Activated CD8-positive, alpha-beta T cell treated with anti-CD3 and anti-CD28 coated beads, Interleukin-2, amount 10 ng/mL, durations not matched to agents 7 days and 5 days (primary cell): ENCODE measurements at places on chromosomes 16 and 17. TPM values are rescaled to one million over a fixed set of nuclear protein-coding genes. Genes with fewer than 3 reads are reported as not detected.

- DNase-seq, result no peak
These were observed 87.3 kb downstream of the ABCA8 start for GRCh38 chr17:68867759-68868516.

- no peak for DNase-seq
These were observed 47.7 kb upstream of the XYLT1 start for GRCh38 chr16:17518441-17518840.

DNA sequence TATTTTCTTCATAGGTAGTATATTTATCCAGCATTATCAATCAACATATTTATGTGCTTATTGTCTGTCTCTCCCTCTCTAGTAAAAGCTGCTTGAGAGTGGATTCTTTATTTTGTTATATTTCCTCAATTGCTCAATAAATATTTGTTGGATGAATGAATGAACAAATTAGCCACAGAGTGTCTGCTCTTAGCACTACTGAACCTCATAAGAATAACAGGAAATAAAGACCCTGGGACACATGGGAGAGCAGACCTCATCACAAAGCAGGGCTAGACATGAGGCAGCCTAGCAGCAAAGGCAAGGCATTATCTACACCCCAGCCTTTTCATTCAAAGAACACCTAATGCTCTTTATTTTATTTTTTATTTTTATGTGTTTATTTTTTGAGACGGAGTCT, 34.9 kb upstream of the TANC2 start:
- DNase-seq, result no peak

DNA sequence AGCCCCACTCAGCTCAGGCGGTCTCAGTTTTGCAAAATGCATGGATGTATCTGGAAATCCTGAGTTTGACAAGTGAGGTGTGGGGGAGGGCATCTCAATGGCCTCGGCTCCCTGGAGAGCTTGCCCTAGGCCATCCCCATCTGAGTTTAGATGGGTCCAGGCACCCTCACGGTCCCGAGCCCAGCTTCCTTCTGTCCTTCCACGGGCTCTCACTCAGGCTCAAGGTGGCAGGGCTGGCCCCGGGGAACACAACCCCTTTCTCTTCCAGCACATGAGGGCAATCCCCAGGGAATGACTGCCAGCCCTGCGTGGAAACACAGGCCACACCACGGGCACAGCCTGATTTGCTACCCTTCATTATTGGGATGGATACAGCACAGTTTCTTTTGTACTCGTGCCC, 58.4 kb downstream of the AMFR start:
- no peak for DNase-seq

The CYGB gene
- 0.40 TPM for total RNA-seq

The GABARAP gene
- 203 TPM for total RNA-seq

The C1QTNF1 gene
- total RNA-seq, result not detected

The USP10 gene
- 88.3 TPM for total RNA-seq

- no peak for DNase-seq
These were observed 20.7 kb upstream of the NAT9 start for GRCh38 chr17:74796866-74797265.

GRCh38 chr17:37182786-37183465, 192.9 kb upstream of the C17orf78 start:
- DNase-seq, result no peak

DNA sequence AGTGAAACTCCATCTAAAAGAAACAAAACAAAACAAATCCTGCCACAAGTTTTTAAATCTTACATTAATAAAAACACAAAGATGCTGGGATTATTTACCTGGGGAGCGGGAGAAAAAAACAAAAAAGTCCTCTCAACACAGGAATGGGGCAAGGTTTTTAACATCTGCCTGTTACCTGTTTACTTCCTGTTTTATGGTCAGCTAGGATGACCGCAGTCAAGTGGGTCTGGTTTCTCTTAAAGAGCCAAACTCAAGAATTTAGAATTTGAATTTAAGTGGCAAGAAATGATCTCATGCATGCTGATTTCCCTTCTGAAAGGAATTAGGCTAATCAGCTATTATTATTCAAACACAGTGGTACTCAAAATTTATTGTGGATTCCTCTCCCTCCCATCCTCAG, 39.7 kb upstream of the TBC1D3K start:
- DNase-seq, result peak; percentile 28

The C16orf90 gene
- not detected for total RNA-seq

- no peak for DNase-seq
These were observed 37.4 kb upstream of the LONP2 start for GRCh38 chr16:48206594-48207242.

- DNase-seq, result no peak
These were observed 10.6 kb downstream of the GTF3C1 start for GRCh38 chr16:27539120-27539519.

The NXPH3 gene
- not detected for total RNA-seq

DNA sequence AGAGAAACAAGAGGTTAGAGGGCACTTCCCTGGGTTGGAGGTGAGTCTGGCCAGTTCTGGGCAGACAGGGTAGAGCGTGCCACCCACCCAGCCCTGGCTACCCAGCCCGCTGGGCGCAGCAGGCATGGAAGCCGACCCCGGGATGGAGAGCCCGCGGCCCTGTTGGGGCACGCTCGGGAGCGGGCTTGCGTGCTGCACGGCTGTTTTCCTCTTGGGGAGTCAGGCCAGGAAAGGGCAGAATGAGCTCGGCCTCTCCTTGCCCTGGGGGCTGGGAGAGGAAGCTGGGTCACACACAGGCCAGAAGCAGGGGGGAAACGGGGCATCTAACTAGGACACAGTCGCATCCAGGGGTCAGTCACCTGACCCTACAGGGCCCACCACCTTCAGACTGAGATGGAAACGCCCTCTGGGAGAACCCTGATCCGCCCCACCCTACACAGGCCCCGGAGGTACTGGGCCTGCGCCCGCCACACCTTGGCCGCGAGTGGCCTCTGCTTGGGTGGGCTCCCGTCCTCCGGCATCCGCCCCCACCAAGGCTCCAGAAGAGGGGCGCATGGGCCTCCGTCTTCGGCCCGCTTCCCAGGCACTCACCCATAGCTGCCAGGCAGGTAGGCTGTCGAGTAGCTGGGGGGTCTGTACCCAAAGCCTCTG, 1.2 kb downstream of the SOX15 start:
- DNase-seq, result no peak

DNA sequence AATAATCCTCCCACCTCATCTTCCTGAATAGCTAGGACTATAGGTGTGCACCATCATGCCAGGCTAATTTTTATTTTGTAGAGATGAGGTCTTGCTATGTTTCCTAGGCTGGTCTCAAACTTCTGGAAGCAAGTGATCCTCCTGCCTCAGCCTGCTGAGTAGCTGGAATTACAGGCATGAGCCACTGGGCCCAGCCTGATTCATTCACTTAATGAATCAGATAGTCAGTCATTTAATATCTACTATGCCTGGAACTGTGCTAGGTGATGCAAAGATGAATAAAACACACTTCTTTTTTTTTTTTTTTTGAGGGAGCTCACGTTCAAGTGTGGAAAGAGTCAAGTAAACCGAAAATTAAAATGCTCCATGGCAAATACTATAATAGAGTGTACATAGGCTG, 39.4 kb downstream of the EFCAB13 start:
- DNase-seq, result no peak

The RASD1 gene
- 0.58 TPM for total RNA-seq

The SLC6A4 gene
- total RNA-seq, result not detected

The MEAK7 gene
- 72.4 TPM for total RNA-seq

The AANAT gene
- not detected for total RNA-seq

- DNase-seq, result no peak
These were observed 75.1 kb downstream of the ZNF778 start for GRCh38 chr16:89292443-89293078.
